ENCODE measurements at places on chromosomes 5 and 9.

DNA sequence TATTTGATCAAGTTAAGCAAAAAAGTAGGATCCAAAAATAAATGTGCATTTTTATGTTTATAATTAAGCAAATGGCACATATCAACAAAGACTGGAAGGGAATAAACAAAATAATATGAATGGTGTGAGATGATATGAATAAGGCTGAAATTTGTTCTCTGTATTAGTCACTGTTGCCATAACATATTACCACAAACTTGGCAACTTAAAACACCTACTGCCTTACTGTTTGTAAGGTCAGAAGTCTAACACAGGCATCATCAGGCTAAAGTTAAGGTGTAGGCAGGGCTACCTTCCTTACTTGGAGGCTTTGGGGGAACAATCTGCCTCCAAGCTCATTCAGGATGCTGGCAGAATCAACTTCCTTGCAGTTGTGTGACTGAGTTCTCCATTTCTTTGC lies 19.3 kb downstream of the PGGT1B start:
- no peak for DNase-seq

DNA sequence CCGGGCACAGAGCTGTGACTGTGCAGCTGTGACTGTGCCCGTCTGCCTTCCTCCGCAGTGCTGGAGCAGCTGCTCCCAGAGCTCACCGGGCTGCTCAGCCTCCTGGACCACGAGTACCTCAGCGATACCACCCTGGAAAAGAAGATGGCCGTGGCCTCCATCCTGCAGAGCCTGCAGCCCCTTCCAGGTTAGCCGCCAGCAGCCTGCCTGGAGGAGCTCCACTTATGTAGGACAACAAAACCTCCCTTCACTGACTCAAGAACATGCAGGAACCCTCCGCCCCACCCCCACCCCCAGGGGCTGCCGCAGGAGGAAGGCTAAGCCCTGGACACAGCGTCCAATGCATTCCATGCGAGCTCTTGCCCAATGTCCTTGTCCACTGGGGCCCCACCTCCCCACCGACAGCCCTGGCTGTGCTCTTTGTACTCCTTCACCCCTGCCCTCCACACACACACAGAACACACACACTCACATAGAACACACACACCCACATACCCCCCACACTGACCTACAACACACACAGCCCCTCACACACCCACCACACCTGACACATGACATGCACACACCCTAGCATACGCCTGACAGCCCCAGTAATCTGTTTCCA lies 27.9 kb downstream of the AFAP1L1 start:
- no peak for DNase-seq

DNA sequence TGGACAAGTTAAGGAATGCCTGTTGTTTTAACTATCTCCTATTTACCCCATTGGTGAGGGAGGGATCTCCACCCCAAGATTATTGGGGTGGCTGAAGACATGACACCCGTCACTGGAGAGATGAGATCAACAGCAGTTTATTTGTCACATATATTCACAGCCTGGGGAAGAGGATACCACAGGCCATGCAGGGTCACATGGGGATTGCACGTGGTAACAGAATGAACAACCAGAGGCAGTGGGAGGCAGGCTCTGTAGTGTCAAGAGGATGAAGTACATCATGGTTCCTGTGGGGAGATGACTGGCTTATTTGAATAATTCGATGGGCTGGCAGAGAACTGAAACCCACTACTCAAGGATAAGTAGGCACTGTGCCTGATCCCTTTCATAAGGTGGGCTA lies 18.6 kb upstream of the SHISAL2B start:
- no peak for DNase-seq

- DNase-seq, result no peak
Observed at GRCh38 chr5:149860801-149861322, 83.7 kb downstream of the PDE6A start.

DNA sequence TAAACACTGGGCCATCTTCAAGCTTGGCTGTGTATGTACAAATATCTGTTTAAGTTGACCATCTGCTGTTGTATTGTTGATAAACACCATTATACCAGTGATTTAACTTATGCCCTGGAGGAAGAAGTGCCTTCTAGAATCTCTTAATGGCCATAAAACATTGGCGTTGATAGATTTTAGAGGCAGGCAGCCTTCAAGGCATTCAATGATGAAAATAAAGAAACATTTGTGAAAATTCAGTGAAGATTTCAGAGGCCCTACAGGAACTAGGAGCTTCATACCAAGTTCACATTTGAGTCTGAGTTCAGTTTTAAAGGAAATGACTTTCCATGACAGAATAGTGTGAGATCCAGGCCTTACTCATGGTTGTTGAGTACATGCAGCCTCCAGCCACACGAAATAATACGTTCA lies 52.2 kb downstream of the MAP1B start:
- no peak for DNase-seq

DNA sequence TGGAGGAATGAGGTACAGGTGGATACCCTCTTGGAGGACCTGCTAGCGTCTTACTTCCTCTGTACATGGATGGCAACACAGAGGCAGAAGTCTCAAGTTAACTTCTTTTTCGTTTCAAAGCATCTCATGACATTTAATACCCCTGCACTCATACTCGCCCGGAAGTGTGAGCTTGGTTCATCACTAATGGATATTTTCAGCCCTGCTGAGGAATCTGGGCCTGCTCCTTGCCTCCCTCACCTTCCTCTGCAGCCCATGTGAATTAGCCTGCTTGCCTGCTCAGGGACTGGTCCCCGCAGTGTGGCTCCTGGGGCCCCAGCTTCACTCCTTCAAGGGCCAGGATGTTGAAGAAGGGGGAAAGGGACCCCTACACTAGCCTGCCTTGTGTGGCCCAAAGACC lies 34.1 kb downstream of the GADD45G start:
- DNase-seq, result no peak

GRCh38 chr5:558871-559503 lies 34.7 kb upstream of the SLC9A3 start:
- DNase-seq, result no peak

- no peak for DNase-seq
Observed at GRCh38 chr5:158792976-158793375, 306.7 kb downstream of the EBF1 start.

- no peak for DNase-seq
Observed at GRCh38 chr5:9540791-9541190, 5.1 kb downstream of the SEMA5A start.

DNA sequence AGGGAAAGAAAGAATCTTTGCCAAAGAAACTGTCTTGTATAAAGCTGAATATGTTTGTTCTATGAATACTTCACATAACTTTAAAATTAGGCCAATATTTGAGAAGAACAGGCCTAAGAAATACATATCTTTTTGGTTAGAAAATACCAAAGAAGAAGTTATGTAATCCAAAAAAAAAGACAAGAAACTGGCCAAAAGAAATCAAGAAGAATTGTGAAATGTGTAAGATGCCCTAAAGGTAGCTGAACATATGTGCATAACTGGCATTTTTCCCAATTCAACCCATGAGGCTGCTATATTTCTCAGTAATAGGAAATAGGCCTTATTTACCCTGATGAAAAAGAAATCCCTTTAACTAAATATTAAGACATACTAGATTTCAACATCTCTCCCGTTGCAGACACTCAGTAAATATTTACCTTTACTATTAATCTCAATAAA lies 290.0 kb downstream of the CETN3 start:
- DNase-seq, result no peak
